ENCODE measurements at places on chromosomes 12 and 14. TPM values are rescaled to one million over a fixed set of nuclear protein-coding genes. Genes with fewer than 3 reads are reported as not detected.

Gene FAIM2
- not detected for total RNA-seq

Gene KCNC2
- not detected for total RNA-seq

Gene OTX2
- total RNA-seq, result not detected

Gene RNASE3
- total RNA-seq, result not detected

Gene MIP
- total RNA-seq, result under 0.01 TPM

Gene TTLL5
- total RNA-seq, result 20.4 TPM

Gene MUCL1
- not detected for total RNA-seq

Gene OR6C74
- total RNA-seq, result not detected

Gene TAS2R7
- not detected for total RNA-seq

Gene LBHD2
- not detected for total RNA-seq

Gene KLHL33
- under 0.01 TPM for total RNA-seq

Gene CFAP54
- total RNA-seq, result 9.7 TPM

Gene BCL2L2
- 14.9 TPM for total RNA-seq

Gene LYZ
- total RNA-seq, result under 0.01 TPM

Gene ISCU
- 77.0 TPM for total RNA-seq

Gene ADCY4
- 34.9 TPM for total RNA-seq

Gene CMTM5
- total RNA-seq, result not detected

Gene CKB
- total RNA-seq, result 1.5 TPM

Gene ZCCHC8
- total RNA-seq, result 14.3 TPM

Gene PIWIL1
- total RNA-seq, result not detected

Gene C14orf180
- not detected for total RNA-seq

Gene TEX52
- total RNA-seq, result not detected

Gene TEAD4
- total RNA-seq, result 19.2 TPM

Gene CLEC14A
- 90.1 TPM for total RNA-seq

Gene SELPLG
- total RNA-seq, result 0.22 TPM

Gene SPTB
- total RNA-seq, result under 0.01 TPM

Measured in lung microvascular endothelial cell (primary cell).